ENCODE measurements at places on chromosomes 5 and 9.

GRCh38 chr5:79961716-79962574 is 29.1 kb downstream of the MTX3 start:
- DNase-seq: no peak

- DNase-seq: no peak
Observed at GRCh38 chr9:38445154-38446043, 21.1 kb upstream of the IGFBPL1 start.

GRCh38 chr5:158375531-158375930 is 516.6 kb upstream of the CLINT1 start:
- DNase-seq: no peak

- DNase-seq: no peak
Observed at GRCh38 chr9:116868201-116868600, 181.1 kb downstream of the TRIM32 start.

GRCh38 chr5:96220610-96221390 is 212.2 kb downstream of the PCSK1 start:
- DNase-seq: no peak

DNA sequence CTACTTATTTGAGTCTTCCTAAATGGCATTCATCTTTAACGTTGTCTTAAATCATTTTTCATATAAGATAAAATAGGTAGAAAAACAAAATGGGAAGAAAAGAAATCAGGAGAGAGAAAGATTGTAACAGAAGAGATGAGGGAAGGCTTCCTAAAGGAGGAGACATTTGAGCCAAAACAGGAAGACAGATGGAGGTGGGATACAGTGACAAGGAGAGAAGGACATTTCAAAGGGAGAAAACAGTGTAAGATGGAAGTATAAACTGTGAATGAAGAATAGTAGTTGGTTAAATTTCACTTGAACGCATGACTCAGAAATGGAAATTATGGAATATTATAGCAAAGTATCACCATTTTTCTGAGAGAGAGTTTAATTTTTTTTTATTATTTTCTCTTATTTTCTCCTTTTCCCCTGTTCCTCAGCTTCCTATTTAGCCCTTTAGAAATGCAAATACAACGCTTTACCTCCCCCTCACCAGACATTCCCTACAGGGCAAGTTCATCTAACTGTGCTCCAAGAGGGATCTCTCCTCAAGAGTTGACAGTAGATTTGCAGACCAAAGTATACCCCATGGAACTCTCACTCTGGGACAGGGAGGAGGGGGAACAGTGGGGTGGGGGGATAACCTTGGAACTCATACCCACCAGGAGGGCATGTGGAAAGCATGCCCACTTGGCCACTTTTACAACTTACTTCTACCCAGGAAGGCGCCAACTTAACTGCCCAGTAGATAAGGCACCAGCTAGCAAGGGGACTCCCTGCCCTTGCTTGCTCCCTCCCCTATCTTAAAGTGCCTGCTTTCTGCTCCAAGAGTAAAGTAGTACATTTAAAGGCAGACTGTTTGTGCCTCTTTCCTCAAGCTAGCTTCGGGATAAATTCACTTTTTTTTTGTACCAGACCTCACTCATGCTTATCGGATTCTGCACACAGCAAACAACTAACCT is 304.7 kb upstream of the POU5F2 start:
- no peak for DNase-seq

- no peak for DNase-seq
Observed at GRCh38 chr9:79796411-79796810, 224.6 kb downstream of the TLE4 start.

- DNase-seq: no peak
Observed at GRCh38 chr5:174900240-174900865, 176.0 kb downstream of the MSX2 start.

DNA sequence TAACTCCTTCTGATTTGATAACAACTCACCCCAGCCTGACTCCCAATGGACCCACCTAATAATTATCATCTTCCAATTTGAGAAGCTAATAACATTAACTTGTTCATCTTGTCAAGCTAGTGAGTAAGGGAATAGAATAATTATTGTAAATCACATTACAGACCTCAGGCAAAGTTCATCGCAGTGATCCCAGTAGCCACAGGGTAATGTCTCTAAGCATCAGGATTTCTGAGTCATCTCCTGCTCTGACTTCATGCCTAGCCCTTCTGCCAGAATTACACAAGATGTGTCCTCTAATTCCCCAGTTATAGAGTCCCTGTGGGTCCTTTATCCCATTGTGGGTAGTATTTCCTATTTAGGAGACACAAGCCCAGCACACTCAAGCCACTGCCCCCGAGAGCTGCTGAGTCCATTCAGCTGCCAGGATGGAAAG is 365.7 kb downstream of the DEPDC1B start:
- DNase-seq: no peak

- no peak for DNase-seq
Observed at GRCh38 chr9:136690806-136691261, 3.6 kb upstream of the AGPAT2 start.

All from NCI-H524 (cell line).